ENCODE measurements at places on chromosomes 6 and 20.

DNA sequence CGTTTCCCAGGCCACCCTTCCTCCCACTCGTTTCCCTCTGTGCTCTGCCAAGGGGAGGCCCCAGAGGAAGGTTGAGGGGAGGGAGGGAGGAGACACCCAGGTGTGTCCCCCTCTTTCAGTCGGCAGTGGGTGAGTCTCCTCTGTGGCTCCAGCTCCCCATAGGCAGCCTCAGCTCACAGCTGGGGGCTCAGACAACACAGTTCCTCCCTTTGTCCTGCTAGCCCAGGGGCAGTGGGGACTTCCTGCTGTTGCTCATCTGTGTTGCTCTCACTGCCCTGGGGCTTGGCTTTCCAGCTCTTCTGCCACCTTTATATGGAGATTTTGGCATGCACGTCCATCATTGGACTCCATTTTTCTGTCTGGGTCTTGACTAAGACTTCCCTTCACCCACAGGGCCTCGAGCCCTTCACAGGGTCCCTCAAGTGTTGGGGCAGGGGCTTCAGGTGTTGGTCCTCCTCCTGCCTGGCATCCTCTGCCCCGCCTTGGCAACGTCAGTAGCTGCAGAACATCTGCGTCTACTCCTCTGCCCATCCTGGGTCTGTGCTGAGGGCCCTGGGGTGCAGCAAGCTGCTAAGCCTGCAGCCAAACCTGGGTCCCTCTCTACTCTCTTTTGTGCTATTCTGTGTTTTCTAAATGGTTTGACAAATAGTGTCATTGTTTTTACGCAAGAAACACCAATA lies 190.6 kb upstream of the PMEPA1 start:
- DNase-seq, result no peak

DNA sequence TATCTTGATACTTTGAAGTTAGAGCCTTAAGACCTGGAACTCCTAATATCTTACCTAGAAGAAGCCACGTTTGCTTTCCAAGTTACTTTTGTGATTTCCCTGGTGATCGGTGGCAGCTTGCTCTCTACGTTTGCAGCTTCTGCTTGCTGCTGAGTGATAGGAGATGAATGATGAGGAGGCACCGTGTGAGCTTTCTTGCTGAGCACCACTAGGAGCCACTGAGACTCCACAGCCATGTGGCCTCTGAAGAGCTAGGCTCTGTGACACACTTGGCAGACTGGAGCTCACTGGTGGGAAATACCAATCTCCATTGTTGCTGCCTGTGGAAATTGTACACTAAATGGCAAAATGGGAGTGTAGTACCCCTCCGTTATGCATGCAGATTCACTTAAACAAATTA lies 161.8 kb downstream of the IBTK start:
- DNase-seq, result no peak

DNA sequence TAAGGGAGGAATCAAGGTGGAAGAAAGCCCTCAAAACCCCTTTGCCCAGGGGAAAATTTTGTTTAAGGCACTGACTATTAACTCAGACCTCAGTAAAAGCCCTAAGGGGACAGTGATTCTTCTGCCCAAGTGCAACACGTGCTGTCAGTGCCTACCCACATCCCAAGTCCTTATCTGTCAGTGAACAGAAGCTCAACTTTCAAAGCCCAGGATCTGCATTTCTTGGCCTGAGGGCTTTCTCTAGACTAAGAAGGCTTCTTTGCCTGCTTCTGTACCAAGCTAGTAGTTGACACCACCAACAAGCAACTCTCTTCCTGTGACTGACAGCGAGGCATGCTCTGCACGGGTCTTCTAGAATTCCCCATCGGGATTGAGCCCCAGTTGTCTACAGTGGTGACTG lies 416.0 kb upstream of the SPTLC3 start:
- DNase-seq, result no peak

DNA sequence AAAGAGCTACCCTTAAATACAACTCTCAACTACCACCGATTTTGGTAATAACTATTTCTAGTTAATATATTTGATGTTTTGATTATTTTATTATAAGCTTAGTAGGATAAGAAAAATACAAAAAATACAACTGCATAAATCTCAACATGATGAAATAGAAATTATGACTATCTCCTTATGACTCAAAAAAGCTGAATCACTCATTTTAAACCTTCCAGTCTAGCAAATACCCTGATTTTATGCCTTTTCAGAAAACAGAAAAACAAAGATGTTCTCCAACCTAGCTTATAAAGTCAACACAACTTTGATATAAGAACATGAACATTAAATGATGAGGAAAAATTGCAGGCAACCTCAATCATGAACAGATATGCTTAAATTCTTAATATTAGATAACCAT lies 40.2 kb upstream of the DSE start:
- DNase-seq, result peak; percentile 40

DNA sequence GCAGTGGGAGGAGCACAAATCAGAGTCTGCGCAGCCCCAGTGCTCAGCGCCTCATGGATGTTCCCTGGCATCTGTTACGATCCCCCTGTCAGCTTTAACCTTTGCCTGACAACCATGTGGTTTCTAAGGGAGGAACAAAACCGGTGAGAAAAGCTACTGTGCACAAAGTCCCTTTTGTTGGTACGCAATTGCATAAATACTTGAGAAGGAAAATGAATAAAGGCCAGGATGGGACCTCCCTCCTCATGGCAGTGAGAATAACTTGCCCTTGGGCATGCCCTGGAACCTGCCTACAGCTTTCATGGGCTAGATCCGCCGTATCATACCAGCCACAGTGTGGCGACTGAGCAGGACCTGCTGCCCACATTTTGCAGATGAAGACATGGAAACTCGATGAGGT lies 81.0 kb downstream of the RIN2 start:
- no peak for DNase-seq

DNA sequence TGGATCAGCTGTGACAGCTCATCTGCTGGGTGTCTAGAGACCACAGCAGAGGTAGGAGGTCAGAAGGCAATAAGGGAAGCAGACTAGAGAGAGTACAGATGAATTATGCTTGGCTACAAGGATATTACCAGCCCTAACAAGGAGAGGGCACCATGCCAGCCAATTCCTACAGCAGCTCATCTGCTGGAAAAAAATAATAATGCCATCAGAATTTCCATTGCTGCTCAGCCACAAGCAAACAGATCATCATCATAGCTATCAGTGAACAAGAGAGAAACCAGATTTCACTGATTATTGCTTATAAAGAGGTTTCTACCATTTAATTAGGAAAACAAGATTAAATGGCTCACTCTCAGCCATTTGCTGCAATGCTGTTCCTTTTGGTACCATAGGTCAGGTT lies 66.5 kb downstream of the PSMG4 start:
- DNase-seq, result no peak

DNA sequence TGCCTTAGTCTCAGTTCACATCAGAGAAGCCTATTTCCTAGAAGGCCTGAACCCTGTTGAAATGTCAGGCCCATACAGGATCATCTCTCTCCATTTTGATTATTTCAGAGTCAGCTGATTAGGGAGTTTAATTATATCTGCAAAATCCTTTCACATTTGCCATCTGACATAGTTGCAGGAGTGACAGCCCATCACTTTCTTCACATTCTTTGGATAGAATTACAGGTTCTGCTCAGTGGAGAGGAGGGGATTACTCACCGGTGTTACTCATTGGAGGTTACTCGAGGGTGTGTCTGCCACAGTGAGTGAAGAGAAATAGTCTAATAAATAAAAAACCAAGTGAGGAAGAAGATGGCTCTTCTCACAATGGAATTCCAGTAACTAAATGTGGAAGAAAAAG lies 216.8 kb downstream of the TMEM242 start:
- peak; percentile 68 for DNase-seq

DNA sequence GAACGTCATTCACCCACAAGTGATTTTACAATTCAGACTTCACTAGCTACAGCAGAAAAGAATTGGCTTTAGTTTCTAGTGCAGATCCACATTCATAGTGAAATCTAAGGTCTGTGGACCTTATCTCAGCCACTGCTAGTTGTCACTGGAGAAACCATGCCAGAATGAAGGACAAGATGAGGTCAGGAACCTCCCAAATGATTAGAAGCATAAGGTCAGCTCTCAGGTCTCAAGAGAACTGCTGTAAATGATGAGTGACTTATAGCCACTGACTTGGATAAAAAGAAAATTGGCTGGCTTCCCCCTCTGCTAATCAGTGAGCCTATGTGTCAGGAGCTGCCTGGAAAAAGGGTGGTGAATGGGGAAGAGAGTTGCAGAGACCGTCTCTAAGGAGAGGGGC lies 265.3 kb upstream of the BMP2 start:
- DNase-seq, result no peak

DNA sequence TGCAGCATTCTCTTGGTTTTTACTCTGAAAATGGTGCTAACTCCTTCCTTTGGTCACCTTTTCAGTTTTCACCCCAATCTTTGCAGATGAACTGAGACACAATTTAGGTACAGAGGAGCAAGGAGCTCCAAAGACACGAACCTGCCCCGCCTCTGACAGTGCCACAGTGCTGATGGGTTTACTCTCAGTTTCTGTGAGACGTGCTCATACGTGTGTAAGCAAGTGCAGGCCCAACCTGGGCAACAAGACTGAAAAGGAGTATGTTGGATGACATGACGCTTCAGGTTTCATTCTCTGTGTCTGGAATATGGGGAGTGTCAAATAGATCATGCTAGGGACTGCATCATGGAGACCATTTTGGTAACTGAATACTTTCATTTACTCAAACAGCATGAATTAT lies 334.3 kb upstream of the QKI start:
- no peak for DNase-seq

DNA sequence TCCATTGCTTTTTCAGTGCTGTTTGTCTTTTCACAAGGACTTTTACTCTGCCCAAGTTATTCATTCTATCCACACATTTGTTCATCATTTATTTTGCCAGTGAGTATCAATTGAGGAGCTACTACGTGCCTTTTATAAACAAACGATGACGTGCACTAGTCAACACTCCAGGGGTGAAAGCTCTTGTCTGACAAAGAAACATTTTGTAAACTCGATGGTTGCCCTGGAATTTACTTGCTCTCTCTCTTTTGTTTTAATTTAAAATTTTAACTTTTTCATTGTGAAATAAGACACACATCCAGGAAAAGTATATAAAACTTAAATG lies 8.3 kb upstream of the MRPS18A start:
- DNase-seq, result no peak

DNA sequence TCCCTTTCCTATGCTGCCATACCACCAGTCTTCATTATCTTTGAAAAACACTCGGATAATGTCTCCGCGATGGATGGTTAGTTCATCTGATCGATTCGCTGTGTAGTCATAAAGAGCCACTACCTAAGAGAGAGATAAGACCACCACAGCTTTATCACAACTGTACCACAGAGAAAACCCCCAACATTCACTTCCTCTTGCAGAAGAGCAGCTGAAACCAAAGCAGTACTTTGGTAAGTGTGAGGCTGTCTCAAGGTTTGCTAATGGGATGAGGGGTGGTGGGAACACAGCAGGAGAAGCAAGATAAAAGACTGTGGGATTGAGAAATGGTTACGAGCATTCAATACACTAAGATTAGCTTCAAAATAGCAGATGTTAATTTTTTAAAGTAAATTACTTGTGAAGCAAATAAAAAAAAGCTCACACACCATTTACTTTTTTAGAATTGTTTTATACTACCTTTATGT lies 142.1 kb downstream of the MYB start:
- DNase-seq, result no peak

DNA sequence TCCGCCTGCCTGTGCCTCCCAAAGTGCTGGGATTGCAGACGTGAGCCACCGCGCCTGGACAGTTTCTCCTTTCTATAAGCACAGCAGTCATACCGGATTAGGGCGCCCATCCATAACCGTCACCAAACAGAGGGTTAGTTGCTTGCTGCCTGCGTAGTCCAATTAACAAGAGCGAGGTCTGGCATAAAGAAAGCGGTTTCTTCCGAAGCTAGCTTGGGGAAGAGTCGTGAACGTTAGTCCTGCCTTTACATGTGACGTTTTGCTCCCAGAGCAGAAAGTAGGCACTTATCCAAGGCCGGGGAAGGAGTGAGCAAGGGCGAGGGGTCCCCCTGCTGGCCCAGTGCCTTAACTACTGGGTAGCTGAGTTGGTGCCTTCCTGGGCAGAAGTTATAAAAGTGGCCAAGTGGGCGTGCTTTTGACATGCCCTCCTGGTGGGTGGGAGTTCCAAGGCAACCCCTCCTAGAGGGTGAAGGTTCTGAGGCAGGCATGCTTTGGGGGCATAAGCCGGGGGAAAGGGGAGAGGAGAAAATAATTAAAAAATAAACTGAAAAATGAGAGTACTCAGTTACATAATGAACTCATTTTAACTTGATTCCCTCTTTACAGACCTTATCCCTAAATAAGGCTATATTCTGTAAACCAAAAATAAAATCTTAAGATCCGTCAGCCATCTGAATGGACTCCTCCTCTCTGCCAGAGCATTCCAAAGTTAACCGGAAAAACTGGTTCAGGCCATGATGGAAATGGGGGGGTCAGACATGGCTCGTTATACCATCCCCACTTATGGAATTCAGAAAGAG lies 88.0 kb downstream of the FAM217A start:
- DNase-seq, result peak; percentile 84

DNA sequence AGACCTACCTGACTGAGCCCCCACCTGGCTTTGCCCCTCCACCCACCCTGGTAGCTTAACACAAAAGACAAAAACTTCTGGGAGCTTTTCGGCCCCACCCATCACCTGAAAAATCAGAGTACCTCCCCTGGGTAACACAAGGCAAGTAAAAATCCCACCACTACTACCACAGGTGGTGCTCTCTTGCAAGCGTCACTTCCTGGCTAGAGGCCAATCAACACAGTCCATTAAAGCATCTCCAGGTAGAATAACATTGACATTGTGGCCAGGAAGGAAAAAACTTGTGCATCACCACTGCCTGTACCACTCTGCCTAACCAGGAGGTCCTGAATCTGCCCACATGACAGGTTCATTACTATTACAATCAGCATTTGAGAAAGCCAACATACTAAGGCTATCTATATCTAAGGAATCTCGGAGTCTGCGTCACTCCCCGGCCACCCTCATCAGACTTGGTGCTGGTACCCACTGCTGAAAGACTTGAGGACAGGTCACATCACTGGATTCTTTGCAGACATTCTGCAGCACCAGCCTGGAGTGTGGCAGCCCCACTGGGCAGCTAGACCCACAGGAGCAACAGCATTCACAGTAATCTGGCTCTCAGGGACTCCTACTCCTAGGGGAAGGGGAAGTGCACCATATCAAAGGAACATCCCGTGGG lies 125.9 kb downstream of the CDK19 start:
- DNase-seq, result no peak

GRCh38 chr6:43977404-43978111 lies 149.7 kb downstream of the MRPL14 start:
- DNase-seq, result no peak

DNA sequence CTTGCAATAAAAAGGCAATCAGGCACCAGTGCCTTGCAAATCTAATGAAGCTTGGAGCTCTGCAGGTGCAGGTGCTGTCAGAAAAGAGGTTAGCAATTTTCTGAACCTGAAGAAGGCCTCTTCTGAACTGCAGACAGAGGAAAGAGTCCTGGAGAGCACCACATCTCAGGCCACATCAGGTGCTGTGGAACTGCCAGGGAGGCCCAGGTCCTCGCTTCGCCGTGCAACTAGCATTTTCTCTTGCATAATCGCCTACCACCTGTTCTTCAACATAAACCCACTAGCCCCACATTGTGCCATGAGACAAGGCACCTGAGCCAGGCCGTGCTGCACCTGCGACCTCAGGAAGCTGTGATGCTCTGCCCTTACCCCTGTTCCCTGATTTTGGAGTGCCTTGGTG lies 187.6 kb downstream of the DTNBP1 start:
- no peak for DNase-seq
